RKO (cell line): ENCODE measurements at places on chromosomes 5 and 9.

GRCh38 chr9:2213830-2214468 is 198.8 kb downstream of the SMARCA2 start:
- DNase-seq: no peak

DNA sequence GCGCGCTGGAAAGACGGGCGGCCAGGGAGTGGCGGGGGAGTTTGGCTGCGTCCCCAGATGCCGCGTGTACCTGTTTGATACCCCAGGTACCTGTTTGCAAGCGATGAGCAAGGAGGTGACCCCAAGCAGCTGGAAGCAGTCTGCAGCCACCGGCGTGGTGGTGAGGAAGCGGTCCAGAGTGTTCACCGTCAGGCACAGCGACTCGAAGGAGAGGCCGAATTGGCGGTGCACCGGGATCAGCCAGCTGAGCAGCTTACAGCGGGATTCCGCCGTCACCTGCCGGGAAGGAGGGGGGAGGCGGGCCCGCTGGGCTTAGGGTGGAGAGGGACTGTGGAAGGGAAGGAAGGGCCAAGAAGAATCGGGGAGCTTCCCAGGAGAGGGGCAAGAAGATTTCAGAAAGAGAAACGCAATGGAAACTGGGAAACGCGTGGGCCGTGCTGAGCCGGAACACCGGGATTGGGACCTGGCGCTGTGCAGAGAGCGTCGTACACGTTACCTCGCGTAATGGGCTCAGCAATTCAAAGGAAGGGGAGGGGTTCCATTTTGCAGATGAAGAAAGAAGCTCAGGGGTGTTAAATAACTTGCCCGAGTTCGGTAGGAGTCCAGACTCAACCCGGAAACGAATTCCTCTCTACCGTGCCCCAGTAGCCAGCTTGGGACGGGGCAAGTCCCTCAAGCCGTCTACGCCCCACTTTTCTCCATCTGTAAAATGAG is 980 bp downstream of the CCNO start:
- DNase-seq: peak; percentile 79

DNA sequence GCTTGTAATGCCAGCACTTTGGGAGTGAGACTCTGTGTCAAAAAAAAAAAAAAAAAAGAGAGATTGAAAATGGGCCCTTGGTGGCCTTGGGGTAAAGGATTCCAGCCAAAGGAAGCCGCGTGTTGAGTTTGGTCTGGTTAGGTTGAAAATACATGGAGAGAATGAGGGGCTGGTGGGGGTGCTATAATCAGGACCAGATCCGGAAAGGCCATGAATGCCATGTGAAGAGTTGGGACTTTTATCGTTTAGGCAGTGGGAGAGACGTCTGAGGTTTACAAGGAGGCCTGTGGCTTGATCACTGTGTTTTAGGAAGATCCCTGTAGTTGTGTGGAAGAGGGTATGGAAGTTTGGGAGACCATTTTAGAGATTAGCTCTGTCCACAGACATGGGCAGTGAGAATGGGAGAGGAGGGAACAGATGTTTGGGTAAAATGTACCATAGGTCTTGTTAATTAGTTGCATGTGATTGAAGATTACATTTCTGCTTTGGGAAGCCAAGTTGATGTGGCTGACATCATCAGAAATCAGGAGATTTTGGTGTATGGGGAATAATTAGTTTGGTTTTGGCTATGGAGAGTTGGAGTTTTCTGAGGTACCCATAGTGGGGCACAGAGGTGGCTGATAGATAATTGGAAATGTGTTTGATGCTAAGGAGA is 3.5 kb downstream of the MSANTD3 start:
- DNase-seq: no peak

- DNase-seq: no peak
Measured at GRCh38 chr9:129944506-129945116, 98.4 kb downstream of the FNBP1 start.

GRCh38 chr5:39447059-39447458 is 22.3 kb upstream of the DAB2 start:
- DNase-seq: no peak

DNA sequence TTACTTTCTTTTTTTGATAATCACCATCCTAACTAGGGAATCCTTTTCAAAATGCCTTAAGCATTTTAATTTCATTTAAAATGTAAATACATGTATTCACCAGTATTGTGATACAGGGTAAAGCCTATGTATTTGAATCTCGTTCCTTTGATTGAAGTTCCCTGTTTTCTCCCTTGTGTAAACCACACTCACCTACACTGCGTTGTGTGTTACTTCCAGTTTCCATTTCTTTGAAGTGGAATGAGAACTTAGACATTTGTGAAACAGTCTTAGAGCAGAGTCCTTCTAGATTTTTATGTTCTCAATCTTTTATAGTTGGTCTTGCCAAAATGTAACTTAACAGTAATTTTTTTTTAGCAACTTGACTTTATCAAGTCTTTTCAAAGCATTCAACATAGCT is 101.4 kb downstream of the ZNF462 start:
- no peak for DNase-seq

DNA sequence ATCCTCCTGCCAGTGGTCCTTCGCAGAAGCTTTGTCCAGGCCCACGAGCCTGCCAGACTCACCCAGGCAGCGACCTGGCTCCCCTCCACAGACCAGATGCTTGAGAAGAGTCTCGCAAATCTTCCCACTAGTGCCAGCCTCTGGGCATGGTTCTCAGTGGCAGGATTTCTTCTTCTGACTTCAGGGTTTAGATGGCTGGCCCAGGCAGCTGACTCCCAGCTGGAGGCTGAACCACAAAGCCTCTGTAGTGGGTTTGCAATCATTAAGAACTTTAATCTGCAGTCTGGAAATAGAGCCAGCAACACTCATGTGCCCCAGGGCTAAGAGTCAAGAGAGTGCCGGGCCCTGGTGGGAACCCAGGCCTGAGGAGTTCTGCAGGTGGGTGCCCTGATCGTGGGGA is 90.6 kb upstream of the ICE1 start:
- no peak for DNase-seq

DNA sequence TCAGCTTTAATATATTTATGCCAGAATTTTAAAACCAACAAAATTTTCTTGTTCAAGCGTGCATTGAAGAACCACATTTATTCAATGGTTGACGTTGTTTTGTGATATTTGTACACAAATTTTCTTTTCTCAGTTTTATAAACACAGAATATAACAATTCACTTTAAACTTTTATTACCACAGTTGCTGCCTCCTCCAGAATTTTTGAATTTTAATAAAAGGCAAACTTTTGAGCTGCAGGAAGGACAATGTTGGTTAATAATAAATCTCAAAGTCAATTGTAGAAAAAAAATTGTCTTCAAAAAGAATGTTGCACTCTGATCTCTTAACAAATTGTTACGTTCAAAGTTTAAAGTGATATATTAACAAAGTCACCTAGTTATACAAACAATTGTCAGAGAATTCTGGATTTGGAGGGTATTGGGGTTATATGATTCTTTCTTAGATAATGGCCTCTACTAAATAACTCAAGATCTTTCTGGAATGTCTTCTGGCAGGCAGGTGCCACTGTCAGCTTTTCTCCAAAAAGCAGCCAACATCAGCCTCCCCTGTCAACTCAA is 60.5 kb downstream of the BAAT start:
- DNase-seq: no peak

GRCh38 chr5:87945286-87945650 is 323.4 kb downstream of the TMEM161B start:
- DNase-seq: no peak

GRCh38 chr9:71857159-71857558 is 53.8 kb downstream of the ABHD17B start:
- DNase-seq: no peak

DNA sequence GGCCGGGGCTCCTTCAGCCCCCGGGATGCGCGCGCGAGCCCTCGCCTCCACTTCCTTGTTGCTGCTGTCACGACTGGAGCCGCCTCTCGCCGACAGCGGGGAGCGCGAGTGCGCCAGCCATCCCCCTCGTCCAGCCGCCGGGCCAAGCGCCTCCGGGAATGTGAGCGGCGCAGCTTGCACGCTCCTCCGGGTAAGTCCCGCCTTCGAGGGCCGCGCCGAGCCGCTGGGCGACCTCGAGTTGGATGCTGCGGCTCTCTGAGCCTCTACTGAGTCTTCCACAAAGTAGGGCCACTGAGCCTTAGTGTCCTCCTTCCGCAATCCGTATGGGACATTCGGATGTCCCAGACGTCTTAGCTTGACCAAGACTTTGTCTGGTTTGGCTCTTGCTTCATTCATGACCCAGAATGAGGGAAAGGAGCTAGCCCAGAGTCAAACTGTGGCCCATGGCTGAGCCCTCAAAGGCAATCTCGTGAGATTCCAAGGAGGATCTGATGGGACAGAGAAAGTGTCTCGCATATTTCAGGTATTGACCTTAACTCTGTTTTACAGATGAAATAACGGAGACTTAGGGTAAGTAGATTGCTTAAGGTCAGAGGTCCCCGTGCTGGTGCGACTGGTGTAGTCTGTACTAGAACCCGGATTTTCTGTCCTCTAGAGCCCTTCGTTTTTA is 586 bp downstream of the HMGXB3 start:
- peak; percentile 61 for DNase-seq

GRCh38 chr5:101364469-101364868 is 461.4 kb upstream of the ST8SIA4 start:
- no peak for DNase-seq

DNA sequence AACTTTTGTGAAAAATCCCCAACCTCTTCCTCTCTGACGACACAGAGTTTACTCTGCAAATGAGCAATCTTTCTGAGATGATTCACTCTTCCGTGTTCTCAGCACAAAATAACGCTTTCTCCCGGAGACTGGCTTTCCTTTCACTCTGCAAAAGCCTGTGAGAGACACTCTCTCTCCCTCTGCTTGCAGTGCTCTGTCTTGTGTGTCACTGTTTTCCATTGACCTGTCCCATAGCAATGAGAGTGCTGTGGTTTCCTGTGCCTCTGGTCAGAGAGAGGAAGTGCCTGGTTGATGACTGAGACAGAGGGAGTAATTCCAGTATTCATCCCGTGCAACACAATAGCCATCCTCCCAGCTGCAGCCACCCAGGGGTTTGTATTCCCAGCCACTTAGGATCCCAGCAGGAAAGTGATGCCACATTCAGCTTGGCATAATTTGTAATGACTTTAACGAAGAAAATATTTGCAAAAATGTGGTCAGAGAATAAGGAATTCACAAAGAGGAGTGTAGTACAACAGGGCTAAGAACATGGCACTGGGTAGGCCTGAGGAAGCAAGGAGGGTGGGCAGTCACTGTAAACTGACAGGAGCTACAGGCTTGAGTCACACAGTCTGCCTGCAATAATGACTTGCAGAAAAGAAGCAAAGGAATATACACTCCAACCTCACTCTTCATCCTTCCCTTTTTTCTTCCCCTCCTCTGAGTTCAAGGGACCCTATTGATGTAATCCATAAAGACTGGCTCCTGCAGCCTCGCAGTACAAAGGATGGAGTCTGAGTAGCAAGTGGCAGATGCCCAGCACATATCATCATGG is 463.5 kb upstream of the RGMB start:
- DNase-seq: peak; percentile 100

- DNase-seq: no peak
Measured at GRCh38 chr9:127194881-127195713, 69.5 kb upstream of the GARNL3 start.

- DNase-seq: no peak
Measured at GRCh38 chr5:126846744-126847455, 70.0 kb downstream of the LMNB1 start.
